ENCODE measurements at places on chromosomes 16 and 17.

- DNase-seq: no peak
Measured at GRCh38 chr16:30437511-30438046, 7.7 kb upstream of the DCTPP1 start.

GRCh38 chr17:5263441-5263840 is 18.6 kb upstream of the RABEP1 start:
- no peak for DNase-seq

DNA sequence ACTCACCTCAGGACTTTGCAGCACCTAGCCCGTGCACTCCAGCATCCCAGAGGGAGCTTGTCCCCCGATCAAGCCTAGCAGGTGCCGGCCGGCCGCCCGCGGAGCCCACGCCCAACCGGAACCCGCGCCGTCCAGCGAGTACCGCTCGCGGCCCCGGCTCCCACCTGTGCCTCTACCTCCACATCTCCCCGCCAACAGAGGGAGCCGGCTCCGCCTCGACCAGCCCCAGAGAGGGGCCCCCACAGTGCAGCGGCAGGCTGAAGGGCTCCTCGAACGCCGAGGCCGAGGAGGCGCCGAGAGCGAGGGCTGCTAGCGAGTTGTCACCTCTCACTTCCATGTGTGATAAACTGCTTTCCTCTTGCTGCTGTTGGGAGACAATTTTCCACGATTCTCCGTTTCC is 41.1 kb upstream of the DHRS7B start:
- no peak for DNase-seq

DNA sequence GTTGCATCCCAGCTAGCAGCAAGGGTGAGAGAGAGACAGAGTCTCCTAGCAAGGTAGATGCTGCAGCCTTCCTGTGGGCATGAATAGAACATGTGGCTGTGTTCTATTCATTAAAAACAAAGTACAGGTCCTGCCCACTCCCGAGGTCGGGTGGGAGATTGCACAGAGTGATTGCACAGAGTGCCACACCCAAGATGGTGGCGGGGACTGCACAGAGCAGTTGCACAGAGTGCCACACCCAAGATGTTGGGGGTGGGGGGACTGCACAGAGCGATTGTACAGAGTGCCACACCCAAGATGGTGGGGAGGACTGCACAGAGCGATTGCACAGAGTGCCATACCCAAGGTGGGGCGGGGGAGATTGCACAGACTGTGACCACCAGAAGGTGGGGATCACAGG is 410.8 kb upstream of the EEF2KMT start:
- no peak for DNase-seq

GRCh38 chr16:77869997-77870813 is 81.8 kb downstream of the VAT1L start:
- no peak for DNase-seq

- no peak for DNase-seq
Measured at GRCh38 chr17:48831549-48831883, 681 bp downstream of the CALCOCO2 start.

GRCh38 chr17:915538-916201 is 63.9 kb downstream of the NXN start:
- DNase-seq: no peak

DNA sequence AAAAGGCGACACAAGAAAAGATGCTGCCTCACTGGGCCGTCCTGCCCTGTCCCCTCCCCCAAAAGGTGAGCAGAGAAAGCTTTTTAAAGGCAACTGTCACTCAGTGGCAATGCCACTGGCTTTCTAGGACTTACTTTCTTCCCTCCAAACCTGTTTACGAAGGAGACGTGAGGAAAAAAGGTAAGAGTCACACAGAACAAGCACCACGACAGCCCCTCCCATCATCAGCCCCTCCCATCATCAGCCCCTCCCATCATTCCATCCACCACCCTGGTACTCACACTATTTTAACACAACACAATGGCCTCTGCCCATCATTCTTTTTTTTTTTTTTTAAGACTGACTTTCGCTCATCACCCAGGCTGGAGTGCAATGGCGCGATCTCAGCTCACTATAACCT is 77.1 kb downstream of the NXN start:
- DNase-seq: no peak

DNA sequence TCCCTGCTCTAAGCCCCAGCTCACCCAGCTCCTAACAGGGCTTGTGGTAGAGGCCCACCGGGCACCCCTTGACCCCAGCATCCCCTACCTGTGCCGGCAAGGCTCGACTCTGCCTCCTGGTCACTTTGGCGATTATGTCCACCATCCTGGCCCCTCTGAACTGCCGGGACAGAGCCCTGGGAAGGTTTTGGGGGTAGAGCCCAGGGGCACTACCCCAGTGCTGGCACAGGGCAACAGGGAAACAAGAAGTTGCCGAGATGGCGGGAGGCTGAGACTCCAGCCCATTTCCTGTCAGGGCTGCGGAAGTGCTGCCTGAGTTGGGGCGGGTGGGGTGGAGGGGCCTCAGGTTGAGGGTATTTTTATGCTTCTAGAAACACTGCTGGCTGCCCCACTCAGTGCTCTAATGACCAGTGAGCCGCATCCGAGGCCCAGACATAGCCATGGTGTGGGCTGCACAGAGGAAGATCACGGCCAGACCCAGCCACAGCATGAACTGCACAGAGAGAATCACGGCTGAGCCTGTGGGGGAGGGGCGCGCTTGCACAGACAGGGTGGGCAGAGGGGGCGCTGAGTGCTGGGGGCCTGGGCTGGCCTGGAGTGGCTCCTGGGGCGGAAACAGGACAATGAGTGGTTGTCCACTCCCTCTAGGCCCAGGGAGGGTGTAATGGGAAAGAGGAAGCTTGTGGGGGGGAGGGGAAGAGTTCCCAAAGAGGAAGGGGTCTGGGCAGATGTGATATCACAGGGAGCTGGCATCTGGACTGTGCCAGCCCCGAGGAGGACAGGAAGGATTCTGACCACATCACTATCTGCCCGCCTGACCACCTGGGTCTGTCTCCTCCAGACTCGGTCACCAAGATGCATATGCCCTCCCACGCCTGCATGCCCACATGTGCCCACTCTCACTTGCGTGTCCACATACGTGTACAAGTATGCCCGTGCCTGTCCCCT is 22.3 kb downstream of the ARHGAP27 start:
- DNase-seq: peak; percentile 63

- no peak for DNase-seq
Measured at GRCh38 chr17:10229181-10229580, 30.8 kb upstream of the GAS7 start.

DNA sequence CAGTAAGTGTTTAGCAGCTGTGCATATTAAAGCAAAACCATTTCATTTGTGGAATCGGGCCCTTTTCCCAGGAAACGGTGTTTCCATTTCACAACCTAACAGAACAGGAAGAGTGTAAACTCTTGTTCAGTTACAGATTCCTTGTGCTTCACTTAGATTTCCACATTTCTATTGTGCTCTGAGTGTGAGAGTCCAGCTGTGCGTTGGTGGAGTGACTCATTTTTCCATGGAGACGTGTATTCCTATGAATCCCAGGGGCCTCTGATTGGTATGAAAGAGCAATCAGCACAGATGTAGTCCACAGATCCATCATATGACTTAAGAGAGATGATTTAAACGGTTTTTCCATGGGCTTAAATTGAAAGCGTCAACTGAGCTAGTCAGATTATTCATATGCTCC is 13.3 kb upstream of the CAVIN1 start:
- no peak for DNase-seq

GRCh38 chr17:427327-427726 is 74.7 kb upstream of the RPH3AL start:
- no peak for DNase-seq

DNA sequence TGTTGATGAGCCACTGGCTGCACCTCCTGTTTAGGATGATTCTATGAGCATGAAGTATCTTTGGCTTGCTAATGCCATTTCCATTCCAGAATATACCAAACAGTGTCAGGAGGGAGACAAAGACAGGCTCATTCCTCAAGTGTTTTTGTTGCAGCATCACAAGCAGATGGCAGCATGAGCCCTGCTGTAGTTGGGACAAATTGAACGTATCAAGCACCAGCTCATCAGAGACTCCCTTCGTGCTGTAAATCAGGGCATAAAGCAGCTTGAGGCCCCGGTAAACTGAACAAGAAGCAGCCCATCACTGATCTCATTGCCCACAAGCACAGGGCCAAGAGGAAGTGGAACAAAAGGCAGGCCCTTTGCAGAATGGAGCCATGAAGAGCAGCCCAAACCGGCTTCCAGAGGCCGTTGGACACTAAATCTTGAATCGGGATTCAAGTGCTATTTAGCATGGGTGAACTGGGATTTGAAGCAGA is 45.9 kb upstream of the HS3ST3A1 start:
- no peak for DNase-seq

DNA sequence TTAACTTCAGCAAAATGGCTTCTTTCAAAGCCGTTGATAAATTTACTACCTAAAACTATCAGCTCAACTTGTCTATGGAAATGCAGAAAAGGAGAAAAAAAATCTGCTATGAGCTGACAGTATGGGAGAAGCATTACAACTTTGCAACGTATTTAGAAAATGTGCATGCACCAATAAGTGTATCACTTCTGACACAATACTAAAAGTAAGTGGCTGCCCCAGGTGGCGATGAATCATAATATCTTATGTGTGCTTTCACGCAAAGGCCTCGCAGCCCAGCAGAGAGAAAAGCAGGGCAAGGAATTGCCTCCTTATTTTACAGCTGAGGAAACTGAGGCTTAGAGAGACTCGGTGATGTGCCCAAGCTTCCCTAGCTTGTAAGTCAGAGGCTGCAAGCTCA is 101.8 kb downstream of the SALL1 start:
- DNase-seq: no peak

DNA sequence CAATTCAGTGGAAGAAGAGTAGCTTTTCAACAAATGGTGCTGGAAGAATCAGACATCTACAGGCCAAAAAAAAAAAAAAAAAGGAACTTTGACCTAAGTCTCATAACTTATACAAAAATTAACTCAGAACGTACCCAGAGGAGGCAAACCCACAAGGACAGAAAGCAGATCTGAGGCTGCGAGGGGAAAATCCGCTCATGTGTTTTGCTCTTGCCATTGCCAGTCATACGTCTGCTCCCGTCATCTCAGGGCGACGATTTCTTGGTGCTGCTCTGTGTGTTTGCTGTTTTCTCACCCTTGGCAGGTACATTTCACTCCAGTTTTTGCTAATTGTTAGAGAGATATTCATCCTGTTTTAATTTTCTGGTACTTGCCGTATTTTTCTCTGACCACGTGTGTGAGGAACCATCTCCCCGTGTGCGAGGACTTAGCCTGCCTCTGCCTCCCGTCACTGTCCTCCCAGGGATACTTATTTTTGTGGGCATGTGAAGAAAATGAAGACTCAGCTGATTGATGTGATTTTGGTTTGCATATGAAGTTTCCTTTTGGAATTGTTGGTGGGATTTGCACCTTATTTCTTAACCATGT is 33.4 kb upstream of the ACSF3 start:
- no peak for DNase-seq

DNA sequence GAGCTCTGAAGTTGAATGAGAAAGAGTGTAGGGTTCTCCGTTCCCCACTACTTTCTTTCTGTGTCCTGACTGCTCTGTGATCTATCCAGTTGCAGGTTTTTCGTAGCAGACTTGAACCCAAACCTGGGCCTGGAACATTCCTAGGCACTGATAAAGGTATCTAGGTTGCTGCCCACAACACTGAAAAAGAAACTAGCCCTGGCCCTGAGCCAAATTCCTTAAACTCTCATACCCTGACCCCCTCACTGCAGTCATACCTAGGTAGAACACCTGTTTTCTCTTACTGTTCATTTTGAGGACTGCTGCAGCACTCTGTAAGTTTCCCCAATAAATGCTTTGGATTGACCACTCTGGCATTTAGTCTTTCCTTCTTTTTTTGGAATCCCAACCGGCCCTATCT is 5.4 kb downstream of the HYDIN start:
- DNase-seq: no peak

DNA sequence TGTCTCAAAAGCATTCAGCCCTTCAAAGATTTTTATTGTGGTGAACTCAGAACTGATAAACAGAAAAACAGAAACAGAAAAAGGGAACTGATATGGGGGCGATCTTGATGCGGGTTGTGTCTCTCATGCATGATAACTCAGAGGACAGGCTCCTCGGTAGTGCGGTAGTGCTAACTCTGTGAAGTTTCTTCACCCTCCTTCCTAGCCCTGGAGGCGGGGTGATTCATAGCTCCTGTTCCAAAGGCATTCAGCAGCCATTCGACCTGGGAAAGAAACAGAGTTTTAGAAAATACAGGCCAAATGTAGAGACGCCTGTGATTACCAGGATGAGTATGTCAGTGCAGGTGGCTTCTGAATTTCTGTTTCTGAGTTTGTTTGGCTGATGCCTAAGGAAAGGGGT is 5.5 kb upstream of the MAF start:
- no peak for DNase-seq

DNA sequence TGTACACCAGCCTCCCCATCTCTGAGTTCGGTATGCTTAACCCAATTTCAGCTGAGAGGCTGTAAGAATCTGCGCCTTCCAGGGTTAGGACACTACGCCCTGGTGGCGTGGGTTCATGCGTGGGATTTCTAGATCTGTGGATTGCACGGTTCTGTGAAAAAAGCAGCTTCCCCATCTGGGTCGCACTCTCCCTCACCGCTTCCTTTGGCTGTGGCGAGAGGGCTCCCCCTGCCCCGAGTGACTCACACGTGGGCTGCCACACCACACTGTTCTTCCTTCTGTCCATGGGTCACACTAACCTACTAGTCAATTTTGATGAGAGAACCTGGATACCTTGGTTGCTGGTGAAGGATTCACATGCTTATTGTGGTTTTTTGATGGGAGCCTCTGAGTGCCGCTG is 256.0 kb upstream of the MAF start:
- no peak for DNase-seq

DNA sequence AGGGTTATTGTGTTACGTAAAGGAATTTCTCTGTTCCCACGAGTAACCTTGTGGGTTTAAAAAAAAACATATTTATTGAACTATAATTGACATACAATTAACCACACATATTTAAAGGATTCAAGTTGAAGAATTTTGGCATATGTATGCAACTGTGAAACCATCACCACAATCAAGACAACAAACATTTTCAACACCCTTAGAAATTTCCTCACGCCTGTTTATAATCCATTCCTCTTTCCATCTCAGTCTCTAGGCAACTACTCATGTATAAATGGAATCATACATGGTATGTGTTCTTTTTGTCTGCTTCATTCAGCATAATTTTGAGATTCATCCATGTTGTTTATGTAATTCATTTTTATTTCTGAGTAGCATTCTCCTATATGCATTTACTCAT is 104.0 kb downstream of the MRTFB start:
- no peak for DNase-seq
